Right lobe of liver (tissue), 6 donors: ENCODE measurements at places on chromosomes 13 and 19. TPM values are rescaled to one million over a fixed set of nuclear protein-coding genes. Genes with fewer than 3 reads are reported as not detected.

DNA sequence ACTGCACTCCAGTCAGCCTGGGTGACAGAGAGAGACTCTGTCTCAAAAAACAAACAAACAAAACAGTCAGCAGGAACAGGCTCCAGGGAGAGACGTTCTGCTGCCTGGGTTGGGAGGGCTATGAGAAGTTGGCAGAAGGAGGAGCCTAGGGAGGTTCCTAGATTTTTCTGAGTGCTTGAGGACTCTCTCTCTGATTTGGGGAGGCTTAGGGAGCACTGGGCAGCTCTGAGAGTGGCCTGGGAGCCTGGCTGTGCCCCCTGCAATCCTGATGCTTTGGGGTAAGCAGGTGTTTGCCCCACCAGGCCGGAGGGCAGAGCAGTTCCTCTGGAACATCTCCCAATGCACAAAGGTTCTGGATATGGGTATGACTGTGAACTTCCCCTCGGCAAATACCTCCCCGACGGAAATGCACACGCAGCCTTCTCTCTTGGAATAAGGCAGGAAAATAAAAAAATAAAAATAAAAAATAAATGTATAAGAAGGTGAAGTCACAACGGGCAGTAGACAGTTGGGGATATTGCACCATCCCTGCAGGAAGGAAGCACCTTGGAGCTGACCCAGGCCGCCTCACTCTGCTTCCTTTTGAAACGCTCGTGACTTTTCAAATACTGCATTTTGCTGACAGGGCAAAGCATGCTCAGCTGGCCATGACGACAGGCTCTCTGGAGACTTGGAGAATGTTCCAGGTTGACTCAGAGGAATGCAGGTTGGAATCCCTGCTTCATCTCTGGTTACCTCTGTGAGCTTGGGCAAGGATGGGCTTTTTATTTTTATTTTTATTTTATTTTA is 26.5 kb upstream of the HOMER3 start:
- no peaks in the 10 kb centered on the region for H3K36me3 ChIP-seq
- peak; percentile 77 for DNase-seq
- H3K27ac ChIP-seq = peak overlapping the region; percentile 43
- H3K4me1 ChIP-seq = no peaks in the 10 kb centered on the region

- no peak overlapping the region for H3K4me3 ChIP-seq
- peak; percentile 30 for DNase-seq
- no peak overlapping the region for H3K27ac ChIP-seq
- no peaks in the 10 kb centered on the region for H3K36me3 ChIP-seq
Measured at GRCh38 chr19:34120846-34121639, 51.3 kb upstream of the LSM14A start.

DNA sequence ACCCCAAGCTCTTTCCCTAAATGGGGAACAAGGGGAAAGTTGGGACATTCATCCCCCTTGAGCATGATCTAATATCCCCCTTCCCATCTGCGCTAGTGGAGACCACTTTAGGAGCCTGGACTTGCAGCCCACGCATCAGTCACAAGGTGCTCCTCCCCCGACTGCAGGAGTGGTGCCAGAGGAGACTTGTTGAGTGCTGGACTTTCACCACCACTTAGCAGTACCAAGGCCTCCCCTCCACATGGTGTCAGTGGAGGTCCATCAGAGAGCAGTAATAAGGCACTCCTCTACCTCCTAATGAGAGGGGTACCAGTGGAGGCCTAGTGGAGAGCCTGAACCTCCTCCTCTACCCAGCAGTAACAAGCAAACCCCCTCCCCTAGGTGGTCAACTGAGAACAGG is 22.5 kb downstream of the CAB39L start:
- DNase-seq = peak; percentile 42
- no peaks in the 10 kb centered on the region for H3K27me3 ChIP-seq
- no peak overlapping the region for H3K4me3 ChIP-seq
- H3K36me3 ChIP-seq = no peaks in the 10 kb centered on the region
- H3K4me1 ChIP-seq = no peaks in the 10 kb centered on the region
- no peak overlapping the region for H3K27ac ChIP-seq

DNA sequence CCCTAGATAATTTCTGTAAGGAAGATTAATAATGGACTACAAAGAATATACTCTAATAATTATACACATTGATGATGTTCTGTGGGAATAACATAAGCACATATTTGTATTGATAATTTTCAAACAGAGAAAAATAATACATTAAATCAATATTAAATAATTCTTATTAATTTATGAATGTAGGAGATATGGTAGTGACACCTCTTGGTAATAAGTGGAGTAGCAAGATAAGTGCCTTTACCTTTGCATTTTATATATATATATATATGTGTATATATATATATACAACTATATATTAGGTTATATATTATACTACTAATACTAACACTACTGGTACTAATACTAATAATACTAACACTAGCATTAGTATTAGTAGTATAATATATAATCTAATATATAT is 905.8 kb downstream of the SLITRK1 start:
- H3K27ac ChIP-seq = no peak overlapping the region
- H3K36me3 ChIP-seq = no peaks in the 10 kb centered on the region
- no peak for DNase-seq
- H3K27me3 ChIP-seq = no peaks in the 10 kb centered on the region
- no peak overlapping the region for H3K4me3 ChIP-seq

GRCh38 chr19:55275851-55276719 is 3.8 kb downstream of the HSPBP1 start:
- H3K36me3 ChIP-seq = no peaks in the 10 kb centered on the region
- H3K27me3 ChIP-seq = no peaks in the 10 kb centered on the region
- H3K4me3 ChIP-seq = no peak overlapping the region
- no peak for DNase-seq

DNA sequence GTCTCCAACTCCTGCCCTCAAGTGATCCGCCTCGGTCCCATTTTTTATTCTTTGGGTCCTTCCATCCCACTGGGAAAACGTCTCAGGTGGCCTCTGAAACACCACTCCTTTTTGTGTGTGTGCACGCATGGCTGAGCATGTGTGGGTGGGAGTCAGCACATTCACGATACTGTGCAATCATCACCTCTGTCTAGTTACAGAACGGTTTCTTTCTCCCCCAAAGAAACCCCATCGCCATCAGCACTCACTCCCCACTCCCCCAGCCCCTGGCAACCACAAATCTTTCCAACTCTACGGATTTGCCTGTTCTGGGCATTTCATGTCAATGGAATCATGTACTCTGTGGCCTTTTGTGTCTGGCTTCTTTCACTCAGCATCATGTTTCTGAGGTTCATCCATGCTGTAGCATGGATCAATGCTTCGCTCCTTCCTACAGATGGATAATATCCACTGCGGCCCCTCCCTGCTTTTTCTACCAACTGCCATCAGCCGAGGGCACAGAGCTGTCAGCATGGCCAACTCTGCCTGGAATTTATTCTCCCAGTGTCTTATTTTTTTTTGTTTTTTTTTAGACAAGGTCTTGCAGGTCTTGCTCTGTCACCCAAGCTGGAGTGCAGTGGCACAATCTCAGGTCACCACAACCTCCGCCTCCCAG is 9.7 kb downstream of the F2RL3 start:
- H3K4me3 ChIP-seq = no peak overlapping the region
- H3K27me3 ChIP-seq = no peaks in the 10 kb centered on the region
- no peak overlapping the region for H3K27ac ChIP-seq

GRCh38 chr13:73259061-73260017 is 200.5 kb downstream of the KLF5 start:
- no peaks in the 10 kb centered on the region for H3K27me3 ChIP-seq
- H3K27ac ChIP-seq = no peak overlapping the region
- no peaks in the 10 kb centered on the region for H3K4me1 ChIP-seq
- H3K36me3 ChIP-seq = no peaks in the 10 kb centered on the region
- no peak overlapping the region for H3K4me3 ChIP-seq
- DNase-seq = no peak

DNA sequence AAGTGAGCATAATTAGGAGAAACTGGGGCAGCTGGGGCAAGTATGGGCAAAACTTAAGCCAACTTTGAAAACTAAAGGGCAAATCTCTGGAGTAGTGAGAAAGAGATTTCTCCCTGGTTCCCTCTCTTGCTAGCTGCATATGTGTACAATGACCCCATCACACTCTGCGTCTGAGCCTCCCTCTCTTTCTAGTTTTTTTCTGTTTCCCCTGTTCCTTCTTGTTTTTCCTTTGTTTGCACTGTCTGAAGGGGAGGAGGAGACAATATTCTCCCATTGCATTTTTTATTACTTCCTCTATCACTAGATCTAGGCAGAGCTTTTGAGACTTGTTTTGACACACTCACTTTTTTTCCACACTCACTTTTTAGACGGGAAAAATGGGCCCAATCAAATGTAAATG is 11.2 kb upstream of the CLDN10 start:
- no peaks in the 10 kb centered on the region for H3K4me1 ChIP-seq
- no peaks in the 10 kb centered on the region for H3K27me3 ChIP-seq
- no peak for DNase-seq
- no peak overlapping the region for H3K4me3 ChIP-seq

DNA sequence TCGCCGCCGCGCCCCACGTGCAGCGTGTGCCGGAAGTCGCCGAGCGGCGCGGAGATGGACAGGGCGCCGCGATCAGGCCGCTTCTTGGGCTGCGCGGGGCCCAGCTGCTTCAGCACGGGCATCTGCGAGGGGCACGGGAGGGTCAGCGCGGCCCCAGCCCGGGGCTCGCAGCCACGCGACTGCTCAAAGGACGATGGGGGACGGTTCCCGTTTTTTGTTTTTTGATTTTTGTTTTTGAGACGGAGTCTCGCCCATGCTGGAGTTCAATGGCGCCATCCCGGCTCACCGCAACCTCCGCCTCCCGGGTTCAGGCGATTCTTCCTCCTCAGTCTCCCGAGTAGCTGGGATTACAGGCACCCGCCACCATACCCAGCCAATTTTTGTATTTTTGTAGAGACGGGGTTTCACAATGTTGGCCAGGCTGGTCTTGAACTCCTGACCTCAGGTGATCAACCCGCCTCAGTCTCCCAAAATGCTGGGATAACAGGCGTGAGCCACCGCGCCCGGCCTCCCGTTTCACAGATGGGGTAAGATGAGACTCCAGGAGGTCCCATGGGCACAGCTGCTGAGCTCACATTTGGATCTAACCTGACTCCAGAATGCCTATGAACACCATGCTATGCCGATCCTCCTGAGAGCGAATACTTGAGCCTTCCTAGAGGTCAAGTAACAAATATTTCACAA is 2.0 kb upstream of the LENG9 start:
- H3K4me1 ChIP-seq = peaks cover 10% of the 10 kb centered on the region
- H3K4me3 ChIP-seq = no peak overlapping the region
- H3K27me3 ChIP-seq = no peaks in the 10 kb centered on the region
- H3K27ac ChIP-seq = no peak overlapping the region
- peaks cover 9% of the 10 kb centered on the region for H3K36me3 ChIP-seq
- peak; percentile 47 for DNase-seq

- no peak overlapping the region for H3K4me3 ChIP-seq
- no peaks in the 10 kb centered on the region for H3K4me1 ChIP-seq
- H3K36me3 ChIP-seq = no peaks in the 10 kb centered on the region
- DNase-seq = no peak
Measured at GRCh38 chr19:15976836-15977689, 28.3 kb downstream of the OR10H4 start.

DNA sequence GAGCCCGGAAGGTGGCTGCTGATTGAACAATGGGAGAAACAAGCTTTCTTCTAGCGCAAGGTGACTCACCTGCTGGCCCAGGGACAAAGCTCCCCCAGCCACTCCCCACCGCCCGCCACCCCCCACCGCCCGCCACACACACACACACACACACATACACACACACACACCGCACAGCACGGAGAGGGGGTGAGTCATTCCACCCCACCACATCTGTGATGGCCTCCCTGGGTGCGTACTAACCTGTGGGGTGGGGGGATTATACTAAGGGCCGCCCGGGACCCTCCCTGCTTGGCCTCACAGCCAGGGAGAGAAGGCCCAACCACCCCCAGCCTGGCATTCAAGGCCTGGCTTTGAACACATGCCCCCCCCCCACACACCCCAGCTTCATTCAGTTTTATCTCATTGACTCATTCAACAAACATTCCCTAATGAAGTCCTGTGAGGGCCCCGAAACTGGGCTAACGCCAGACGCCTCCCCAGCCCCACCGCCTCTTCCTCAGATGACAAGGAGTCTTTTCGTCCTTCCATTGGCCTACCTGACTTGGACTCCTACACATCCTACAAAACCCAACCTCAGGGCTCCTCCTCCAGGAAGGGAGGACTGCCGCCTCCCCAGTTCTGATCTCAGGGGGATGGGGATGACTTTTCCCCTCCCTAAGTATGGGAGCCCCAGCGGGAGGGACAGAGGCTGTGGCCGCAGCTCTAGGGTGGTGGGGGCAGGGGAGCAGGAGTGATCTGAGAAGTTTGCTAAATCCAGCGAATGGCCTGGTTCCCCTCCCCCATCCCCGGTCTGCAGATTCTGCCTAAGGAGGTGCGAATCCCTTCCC is 5.8 kb upstream of the ONECUT3 start:
- H3K4me3 ChIP-seq = no peak overlapping the region
- no peak overlapping the region for H3K27ac ChIP-seq
- no peak for DNase-seq
- H3K27me3 ChIP-seq = peaks cover 4% of the 10 kb centered on the region
- no peaks in the 10 kb centered on the region for H3K4me1 ChIP-seq

GRCh38 chr13:63864171-63864902 is 2448.7 kb upstream of the PCDH20 start:
- no peaks in the 10 kb centered on the region for H3K4me1 ChIP-seq
- no peak for DNase-seq
- H3K36me3 ChIP-seq = no peaks in the 10 kb centered on the region
- H3K4me3 ChIP-seq = no peak overlapping the region
- H3K27ac ChIP-seq = no peak overlapping the region

DNA sequence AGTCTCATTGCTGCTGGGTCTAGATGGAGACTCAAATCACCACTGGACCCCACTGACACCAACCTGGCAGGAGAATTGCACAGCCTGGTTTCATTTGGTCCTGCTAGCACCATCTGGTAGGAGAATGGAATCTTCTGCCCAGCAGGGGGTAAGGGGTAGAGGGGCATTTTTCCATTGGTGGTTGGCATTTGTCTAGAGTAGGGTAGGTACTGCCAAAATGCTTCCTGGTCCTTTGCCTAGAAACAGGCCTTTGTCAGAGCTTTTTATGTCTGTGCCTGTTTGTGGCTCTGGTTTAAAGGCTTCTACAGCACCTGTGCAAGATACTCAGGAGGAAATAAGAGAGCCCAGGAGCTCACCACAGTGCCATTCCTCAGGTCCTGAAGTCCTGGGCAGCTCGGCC is 121.3 kb downstream of the KCTD12 start:
- H3K27ac ChIP-seq = no peak overlapping the region
- H3K4me3 ChIP-seq = no peak overlapping the region
- H3K4me1 ChIP-seq = no peaks in the 10 kb centered on the region
- no peaks in the 10 kb centered on the region for H3K36me3 ChIP-seq
- no peaks in the 10 kb centered on the region for H3K27me3 ChIP-seq
- DNase-seq = no peak

GRCh38 chr19:57800696-57801095 is 14.0 kb downstream of the ZNF552 start:
- H3K27ac ChIP-seq = no peak overlapping the region
- no peaks in the 10 kb centered on the region for H3K36me3 ChIP-seq
- H3K4me3 ChIP-seq = no peak overlapping the region
- H3K4me1 ChIP-seq = no peaks in the 10 kb centered on the region
- no peak for DNase-seq

TBXA2R gene
- total RNA-seq = 2.8 TPM

SRRM5 gene
- 0.12 TPM for total RNA-seq

HIF3A gene
- total RNA-seq = 5.5 TPM

JOSD2 gene
- total RNA-seq = 15.6 TPM

KLF1 gene
- total RNA-seq = not detected

SLC25A41 gene
- 0.56 TPM for total RNA-seq

ABHD13 gene
- 4.2 TPM for total RNA-seq

MEIOSIN gene
- total RNA-seq = not detected
